ENCODE measurements at places on chromosomes 16 and 17.
A peak's percentile ranks its signal among the peaks of the same experiment; 100 is the strongest.

DNA sequence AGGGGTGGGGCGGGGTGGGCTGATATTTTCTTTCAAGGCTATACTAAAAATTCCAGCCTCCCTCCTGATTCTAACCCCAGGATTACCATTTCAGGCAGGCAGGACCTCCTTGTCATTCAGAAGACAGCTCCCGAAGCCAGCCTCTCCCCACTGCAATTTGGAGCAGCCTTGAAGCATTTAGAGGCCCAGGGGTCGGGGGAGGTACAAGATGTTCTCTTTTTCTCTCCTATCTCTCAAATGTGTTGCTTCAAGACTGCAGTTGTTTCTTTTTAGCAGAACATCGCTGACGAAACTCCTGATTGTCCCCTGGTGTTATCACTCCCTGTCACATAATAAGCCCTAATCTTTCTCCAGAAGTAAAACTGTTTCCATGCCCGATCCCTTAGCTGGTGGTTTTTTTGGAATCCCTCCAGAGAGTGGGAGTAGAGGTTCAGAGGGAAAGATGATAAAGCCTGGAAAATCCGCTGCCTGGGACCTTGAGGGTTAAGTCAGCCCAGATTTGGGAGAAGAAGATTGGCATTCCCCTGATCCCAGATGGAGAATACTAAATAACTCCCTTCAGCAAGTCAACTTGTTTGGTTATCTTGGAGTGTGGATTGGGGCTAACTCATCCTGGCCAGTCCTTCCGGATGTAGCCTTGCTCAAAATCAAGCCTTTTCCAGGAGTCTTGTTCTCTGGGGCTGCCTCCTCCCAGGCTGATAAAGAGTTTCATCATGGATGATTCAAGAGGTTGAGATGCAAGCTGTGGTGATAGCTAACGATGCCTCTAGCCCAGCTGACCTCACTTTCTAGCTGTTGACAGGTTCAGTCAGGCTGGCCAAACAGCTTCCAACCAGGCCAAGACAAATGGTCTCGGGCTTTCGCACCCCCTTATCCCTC, 71.3 kb downstream of the SOX9 start:
- no peak for DNase-seq

GRCh38 chr16:60318486-60318885, 1584.4 kb upstream of the GOT2 start:
- no peak for DNase-seq

DNA sequence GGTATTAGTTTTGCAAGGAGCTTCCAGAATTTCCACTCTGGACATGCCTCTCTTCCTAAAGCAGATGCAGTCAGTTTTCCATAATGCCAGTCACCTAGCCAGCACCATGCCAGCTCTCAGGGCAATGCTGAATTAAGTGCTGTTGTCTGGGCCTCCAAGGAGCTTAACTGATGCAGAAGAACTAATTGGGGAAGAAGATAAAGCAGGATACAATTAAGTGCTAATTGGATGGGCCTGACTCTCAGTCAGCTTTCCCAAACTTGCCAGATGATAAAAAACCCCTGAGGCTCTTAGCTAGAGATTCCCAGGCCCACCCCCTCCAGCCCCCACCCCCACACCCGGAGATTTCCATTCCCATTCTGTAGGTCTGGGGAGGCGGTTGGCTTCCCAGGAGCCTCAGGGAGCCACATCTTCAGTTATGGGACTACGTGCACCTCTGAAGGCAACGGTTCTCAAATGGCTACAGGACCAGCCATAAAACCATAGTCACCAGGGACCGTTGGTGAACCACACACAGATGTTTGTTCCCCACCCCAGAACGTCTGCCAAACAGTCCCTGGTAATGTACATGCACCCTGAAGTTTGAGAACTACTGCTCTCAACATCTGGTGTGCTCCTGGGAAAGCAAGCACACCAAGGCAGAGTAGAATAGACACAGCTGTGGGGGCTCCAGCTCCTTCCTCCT, 499.1 kb upstream of the CDH5 start:
- DNase-seq: no peak

- no peak for DNase-seq
Measured at GRCh38 chr16:17357307-17358062, 113.3 kb downstream of the XYLT1 start.

DNA sequence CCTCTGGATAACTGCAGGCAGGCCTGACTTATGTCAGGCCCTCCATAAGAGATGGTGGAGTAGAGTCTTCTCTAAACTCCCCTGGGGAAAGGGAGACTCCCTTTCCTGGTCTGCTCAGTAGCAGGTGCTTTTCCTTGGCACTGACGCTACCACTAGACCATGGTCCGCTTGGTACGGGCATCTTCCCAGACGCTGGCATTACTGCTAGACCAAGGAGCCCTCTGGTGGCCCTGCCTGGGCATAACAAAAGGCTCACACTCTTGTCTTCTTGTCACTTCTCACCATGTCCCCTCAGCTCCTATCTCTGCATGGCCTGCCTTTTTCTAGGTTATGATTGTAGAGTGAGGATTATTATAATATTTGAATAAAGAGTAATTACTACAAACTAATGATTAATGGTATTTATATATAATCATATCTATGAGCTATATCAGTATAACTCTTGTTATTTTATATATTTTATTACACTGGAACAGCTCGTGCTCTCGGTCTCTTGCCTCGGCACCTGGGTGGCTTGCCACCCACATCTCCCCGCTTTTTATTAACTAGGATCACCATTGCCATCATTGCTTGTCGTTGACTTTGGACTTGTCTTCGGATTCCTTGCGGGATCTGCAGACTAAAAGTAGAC, 59.8 kb upstream of the ARL4D start:
- DNase-seq: peak; percentile 84

- DNase-seq: no peak
Measured at GRCh38 chr16:918741-919657, 51.8 kb downstream of the LMF1 start.

GRCh38 chr16:69193855-69194254, 6.9 kb downstream of the SNTB2 start:
- DNase-seq: no peak

- DNase-seq: no peak
Measured at GRCh38 chr16:81627024-81627423, 152.1 kb upstream of the PLCG2 start.

DNA sequence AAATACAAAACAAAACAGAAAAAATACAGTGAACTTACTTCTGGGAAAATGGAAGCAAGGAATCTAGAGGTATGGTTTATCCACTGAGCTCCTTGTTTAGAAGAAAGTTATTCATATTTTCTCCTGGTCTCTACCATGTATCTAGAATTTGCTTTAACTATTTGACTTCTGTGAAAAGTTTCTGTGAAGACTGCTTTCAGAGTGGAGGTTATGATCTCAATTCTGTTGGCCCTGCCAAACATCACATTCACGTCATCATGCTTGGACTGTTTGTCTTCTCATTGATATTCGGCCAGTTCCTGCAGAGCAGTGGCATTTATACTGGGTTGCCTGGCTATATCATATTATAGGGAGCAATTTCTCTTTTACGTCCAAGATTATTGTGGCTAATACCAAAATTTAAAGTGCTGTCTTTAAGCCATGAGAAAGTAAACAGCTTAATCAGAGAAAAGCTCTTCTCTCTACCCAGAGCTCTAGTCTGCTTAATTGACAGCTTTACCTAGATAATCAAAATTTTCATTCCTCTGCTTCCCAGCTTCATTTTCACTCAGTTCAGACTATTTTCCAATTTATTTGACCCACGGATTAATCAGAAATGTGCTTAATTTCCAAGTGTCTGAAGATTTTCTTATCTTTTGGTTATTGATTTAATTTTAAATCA, at the start of gene ABCA8:
ABCA8 (minus strand) TSS at position 212 of the 661 bp plus-strand sequence. CDS start 13,358 bp downstream, outside the sequence.
- no peak for DNase-seq

- no peak for DNase-seq
Measured at GRCh38 chr17:49841548-49841947, 6.3 kb downstream of the TAC4 start.

GRCh38 chr16:28858421-28858820, 5.2 kb upstream of the SH2B1 start:
- no peak for DNase-seq

DNA sequence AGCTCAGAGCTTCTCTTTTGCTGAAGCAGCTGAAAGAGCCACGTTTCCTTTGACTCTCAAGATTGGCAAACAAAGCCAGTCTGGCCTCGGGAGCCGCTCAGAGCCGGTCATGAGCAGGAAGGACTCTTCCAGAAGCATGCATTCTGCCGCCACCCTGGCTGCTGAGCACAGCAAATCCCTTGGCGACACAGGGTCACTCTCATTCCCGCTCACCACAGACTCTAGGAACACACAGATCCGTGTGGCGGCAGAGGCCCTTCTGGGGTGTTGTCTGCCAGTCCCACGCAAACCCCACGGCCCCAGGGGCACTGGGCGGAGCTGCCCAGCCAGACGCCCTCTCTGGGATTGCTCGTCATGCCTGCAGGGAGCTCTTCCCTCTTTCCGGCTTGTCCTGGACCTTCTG, 157.0 kb downstream of the C16orf95 start:
- DNase-seq: no peak

- DNase-seq: no peak
Measured at GRCh38 chr17:48523010-48523409, 7.8 kb downstream of the HOXB1 start.

- no peak for DNase-seq
Measured at GRCh38 chr17:4219241-4219640, 44.5 kb downstream of the ANKFY1 start.

DNA sequence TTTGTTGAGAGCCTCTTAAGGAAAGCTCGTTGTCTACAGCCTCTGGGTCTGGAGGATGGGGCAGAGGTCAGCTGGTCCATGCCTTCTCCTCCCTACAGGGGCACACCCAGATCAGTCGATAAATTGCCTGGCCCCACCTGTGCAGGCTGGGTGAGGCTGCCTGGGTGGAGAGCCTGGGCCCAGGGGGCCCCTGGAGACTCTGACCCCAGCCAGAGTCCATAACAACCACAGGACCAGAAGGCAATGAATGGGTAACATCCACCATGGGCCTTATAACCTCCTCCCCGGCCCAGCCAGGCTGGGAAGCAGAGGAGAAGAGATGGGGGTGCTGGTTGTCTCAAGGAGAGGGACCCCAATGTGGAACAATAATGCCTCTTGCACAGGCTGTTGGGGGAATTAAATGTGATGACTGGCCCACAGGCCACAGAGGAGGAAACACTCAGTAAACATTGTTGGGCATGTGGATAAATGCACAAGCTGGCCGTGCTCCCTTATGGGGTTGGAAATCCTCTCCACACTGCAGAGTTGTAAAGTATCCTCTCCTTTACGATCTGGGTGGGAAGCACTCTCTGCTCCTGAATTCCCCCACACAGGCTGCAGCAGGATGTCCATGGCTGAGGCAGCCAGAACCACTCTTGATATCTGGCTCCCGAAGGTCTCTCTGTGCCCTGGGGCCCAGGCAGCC, 56.7 kb upstream of the TOB1 start:
- no peak for DNase-seq

DNA sequence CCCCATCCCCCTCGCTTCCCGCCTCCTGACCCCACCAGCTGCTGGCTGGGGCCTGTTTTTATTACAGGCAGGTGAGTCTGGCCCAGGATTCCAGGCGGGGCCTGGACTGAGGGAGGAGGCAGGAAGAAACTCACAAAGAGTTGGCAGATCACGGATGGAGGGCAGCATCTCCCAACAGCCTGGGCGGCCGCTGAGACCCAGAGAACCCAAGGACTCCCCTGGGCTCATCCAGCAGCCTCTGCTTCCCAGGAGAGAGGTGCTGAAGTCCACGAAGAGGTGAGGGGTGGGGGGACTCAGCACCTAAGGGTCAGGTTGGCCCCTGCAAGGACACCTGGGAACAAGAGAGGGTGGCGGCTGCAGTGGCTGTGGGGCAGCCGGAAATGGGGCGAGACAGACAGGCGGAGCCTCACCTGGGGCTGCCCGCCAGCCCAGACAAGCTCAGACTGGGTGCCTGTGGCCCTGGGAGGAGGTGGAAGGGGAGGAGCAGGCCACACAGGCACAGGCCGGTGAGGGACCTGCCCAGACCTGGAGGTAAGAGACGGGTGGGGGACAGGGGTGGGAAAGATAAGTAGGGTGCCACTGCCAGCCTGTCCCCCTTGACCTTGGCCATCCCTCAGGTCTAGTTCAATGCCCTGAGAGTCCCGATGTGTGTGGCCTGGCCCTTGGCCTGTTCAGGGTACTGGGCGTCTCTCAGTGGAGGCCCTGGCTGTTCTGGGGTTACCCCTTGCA, 8.7 kb upstream of the ADGRG1 start:
- DNase-seq: no peak

- no peak for DNase-seq
Measured at GRCh38 chr16:53266156-53266555, 168.1 kb upstream of the RBL2 start.

- peak; percentile 73 for DNase-seq
Measured at GRCh38 chr16:57994778-57995177, 5.7 kb downstream of the ZNF319 start.

GRCh38 chr16:60945225-60945624, 1091.0 kb downstream of the CDH8 start:
- DNase-seq: no peak

DNA sequence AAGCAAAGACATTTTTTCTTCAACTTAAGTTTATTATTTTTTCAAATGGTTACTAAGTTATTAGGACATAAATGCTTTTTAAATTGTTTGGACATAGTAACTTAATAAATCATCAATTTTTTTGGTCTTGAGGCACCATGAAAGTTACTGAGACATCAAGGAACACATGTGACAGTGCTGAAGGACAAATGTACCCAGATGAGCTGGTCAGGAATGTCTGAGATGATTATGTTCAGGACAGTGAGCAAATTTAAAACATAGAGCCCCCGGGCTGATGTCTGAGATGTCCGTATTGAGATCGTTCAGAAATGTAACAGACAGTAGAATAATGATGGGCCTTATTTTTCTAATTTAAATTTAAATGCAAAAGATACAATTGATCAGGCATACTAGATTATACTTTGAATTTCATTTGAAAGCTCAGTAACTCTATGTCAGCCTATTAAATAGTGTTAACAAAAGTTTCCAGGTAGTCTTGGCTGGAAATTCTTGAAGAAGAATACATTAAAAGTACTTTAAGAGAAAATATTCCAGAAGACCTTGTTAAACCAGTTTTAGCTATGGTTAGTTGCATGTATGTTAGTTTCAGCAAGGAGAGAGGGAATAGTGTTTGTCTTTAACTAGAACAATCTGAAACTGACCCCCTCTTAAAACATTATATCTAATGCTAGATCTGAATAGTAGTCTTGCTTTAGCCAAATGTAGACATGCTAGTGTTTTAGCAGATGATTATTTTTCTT, 36.4 kb downstream of the SEC14L1 start:
- DNase-seq: no peak

DNA sequence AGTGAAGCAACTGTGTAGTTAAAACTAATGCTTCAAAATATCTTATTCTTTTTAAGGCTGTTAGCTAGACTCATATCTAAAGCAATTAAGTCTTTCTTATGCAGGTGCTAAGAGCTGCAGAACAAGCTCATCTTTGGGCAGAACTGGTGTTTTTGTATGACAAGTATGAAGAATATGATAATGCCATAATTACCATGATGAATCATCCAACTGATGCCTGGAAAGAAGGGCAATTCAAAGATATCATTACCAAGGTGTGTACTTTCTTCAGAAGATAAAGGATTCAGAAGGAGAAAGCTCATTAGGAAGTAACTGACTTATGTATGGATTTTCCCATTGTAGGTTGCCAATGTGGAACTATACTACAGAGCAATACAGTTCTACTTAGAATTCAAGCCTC, 23.9 kb downstream of the PTRH2 start:
- DNase-seq: no peak

All from glutamatergic neuron (in vitro differentiated cells).